ENCODE measurements at places on chromosomes 3 and 15.

DNA sequence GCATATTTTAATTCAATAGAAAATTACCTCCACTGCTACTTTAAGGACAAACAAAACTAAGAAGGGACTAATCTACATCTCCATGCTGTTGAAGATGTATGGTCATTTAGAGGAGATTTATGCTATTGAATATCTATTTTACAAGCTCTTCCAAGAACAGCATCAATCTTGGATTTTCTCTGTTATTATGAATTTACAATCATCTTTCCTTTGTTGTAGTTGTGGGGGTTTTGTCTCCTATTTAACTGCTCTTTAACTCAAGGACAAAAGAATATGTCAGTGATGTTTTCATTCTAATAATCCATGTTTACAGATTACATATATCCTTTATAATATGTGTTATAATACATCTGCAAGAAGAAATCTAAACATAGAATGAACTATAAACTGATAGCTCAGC is 907.8 kb downstream of the ROBO2 start:
- DNase-seq = no peak

- DNase-seq = no peak
Observed at GRCh38 chr3:11006986-11007933, 14.7 kb downstream of the SLC6A1 start.

GRCh38 chr15:89646416-89647141 is 8.7 kb downstream of the KIF7 start:
- DNase-seq = no peak

DNA sequence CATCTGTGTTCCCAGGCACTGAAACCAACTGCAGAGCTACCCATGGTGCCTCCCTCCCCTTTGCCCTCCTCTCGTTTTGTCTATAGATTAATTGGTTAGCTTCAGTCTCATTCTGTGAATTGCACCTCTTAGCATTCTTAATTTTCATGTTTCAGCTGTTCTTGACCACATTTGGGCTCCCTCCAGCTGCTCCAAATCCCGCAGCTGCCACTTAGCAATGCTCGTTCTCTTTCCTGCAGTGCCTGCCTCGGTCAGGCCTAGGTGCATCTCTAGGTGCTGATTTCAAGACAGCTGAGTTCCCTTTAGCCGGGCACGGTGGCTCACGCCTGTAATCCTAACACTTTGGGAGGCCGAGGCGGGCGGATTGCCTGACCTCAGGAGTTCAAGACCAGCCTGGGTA is 47.0 kb upstream of the SMAD3 start:
- no peak for DNase-seq

DNA sequence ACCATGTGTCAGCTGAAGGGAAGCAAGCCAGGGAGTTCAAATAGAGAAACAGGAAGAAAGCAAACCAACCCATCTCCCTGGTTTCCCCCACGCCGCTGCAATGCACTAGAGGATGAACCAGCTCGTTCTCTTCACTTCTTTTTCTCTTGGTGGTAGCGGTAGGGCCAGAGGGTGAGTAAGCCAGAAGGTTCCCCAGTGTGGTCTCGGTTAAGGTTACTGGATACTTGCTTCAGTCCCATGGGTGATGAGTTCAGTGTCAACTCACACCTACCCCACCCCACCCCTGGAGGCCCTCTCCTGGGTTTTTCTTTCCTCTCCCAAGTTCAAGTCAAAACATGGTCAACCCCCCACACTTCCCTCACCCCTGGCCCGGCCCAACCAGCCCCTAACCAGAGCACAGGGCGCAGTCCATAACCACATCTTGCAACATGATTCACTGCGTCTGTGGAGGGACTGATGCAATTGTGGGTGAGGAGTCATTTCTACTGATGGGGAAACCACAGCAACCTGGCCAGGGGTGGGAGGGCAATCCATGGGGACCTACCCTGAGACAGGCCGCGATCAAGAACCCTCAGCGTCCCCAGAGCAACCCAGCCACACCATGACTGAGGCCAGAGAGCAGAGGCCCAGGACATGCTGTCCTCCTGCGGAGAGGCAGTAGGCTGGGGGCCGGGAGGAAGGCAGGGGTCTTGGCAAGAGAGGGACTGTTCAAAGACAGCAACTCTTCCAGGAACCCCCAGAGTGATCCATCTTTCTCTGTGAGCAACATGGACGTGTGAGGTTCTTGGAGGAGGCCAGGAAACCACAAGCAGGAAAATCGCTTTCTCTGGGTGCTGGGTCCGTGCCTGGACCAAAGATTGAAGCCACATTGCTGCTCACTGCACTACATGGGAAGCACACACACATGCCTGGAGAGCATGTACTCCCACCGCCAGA is 276.6 kb downstream of the UACA start:
- peak; percentile 40 for DNase-seq

- no peak for DNase-seq
Observed at GRCh38 chr3:73664389-73664788, 39.6 kb upstream of the PDZRN3 start.

- DNase-seq = no peak
Observed at GRCh38 chr15:31278544-31279220, 48.0 kb upstream of the KLF13 start.

GRCh38 chr3:34024447-34025240 is 226.2 kb downstream of the PDCD6IP start:
- no peak for DNase-seq

DNA sequence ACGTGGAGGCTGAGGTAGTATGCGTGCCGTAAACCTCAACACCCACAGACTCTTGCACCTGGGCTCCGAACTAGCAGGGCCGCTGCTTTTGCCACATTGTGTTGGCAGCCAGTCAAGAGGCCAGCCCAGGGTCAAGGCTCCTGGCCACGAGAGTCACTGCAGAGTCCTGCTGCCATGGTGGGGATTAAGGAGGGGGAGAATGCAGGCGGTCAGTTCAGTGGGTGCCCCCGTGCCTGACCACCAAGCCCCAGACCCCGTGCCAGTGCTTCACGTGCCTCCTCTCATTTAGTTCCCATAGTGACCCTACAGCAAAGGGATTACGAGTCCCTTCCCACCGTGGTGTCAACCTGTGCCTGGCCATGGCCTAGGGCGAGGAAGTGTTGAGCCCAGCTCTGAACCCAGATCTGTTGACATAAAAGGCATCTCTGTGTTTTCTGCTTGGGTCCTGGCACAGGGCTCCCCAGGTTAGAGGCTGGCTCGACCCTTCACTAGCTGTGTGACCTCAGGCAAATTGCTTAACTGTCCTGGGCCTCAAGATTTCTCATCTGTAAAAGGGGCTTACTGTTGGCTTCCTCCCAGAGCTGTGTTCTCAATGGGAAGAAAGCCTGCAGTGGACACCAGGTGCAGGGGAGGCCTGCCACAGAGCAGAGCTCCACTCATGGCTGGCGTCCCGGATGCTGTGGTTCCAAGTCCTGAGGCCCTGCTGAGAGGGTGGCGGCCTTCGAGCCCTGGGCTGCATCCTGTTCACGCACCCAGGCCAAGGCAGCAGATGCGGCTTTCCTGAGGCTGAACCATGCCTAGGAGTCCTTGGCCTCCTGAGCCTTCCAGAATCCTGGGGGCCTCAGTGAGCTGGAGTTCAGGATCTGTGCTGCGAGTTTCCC is 32.8 kb downstream of the FBLN2 start:
- peak; percentile 58 for DNase-seq

- DNase-seq = no peak
Observed at GRCh38 chr3:71398157-71398836, 185.2 kb downstream of the FOXP1 start.

DNA sequence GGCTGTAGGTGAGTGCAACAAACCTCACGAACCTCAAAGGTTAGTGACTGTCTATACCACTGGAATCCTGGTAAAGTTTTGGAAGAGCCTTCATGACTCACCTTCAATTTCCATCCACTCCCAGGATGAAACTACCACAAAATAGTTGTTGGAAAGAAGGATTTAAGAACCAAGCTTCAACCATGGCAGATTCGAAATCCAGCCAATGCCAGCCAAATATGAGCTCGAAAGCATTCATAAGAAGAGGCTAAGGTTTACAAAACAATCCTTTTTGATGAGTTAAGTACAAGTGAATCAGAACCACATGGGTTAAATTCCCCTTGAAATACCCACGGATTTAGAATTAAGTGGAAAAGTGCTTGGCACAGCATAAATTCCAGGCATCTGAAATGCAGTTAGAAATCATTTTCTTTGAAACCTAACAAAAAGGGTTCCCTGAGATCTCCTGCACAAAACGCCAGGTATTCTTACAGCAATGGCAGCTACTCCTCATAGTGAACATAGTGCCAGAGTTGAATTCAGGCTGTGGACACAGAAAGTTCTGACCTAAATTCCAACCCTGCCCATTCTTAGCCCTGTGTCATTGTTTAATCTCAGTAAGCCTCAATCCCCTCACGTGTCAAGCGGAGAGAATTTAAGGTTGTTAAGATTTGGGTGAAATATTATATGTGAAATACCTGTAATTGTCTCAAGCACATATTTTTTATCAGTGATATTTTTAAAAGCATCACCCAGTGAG is 89.2 kb downstream of the FBN1 start:
- DNase-seq = no peak

Data from right cardiac atrium (tissue), 5 donors.